ENCODE measurements at places on chromosomes 4 and X.

DNA sequence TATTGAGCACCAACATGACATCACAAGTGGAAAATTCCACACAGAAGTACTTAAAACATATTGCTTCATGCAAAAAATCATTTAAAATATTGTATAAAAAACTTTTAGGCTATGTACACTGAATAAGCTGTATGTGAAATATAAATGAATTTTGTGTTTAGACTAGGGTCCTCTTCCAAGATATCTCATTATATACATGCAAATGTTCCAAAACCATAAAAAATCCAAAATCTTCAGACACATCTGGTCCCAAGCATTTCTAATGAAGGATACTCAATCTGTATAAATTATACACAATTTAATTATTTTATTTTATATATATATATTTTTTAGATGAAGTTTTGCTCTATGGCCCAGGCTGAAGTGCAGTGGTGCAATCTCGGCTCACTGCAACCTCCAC is 10.1 kb upstream of the GSX2 start:
- DNase-seq = no peak

GRCh38 chr4:152255437-152255836 is 280.5 kb downstream of the FBXW7 start:
- DNase-seq = no peak

DNA sequence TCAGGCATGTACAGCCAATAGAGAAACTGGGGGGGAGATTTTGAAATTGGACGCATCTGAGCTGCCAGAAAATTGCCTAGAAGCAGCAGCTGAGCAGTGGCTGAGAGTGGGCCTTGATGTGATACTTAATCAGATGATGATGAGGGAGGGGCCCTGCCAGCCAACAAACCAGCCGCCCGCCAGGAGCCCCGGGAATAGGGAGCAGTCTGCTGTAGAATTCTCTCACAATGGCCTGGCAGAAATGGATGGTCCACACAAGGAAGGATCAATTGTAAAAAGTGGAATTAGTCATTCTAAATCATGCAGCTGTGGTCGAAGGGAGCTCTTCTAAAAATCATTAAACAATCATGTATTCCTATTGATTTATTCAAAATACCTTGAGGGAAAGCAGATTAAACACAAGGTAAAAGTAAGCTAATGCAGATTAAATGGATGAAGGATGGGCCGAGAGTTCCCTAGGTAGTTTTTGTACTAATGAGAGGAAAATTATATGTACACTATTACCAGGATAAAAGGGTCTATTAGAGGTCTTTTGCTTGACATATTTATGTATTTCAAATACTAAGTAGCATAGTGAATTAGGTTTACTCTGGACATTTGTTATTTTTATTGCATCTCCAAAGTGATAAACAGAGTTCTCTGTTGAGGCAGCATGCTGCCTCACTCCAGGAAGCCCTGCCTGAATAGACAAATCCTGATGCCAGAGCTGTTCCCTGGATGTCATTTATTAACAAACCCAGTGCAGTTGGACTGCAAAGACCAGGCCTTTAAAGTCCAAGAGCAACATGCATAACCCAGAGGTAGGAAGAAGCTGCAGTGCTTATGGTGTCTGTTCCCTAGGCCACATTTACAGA is 91.3 kb downstream of the NKX6-1 start:
- DNase-seq = no peak

DNA sequence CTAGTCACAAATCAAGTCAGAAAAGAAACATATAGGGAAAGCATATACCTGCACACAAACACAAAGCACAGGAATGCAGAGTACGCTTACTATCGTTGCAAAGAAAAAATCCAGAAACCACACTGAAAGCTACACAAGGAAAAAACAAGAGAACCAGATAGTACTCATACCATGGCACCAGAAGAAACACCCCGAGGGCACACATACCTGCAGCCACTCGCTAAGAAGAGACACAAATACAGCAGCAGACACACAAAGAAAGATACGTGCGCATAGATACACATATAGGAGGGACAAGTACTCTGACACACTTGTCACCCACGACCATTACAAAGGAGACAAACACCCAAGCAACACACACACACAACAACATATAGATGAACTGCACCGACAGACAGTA is 1.4 kb upstream of the SLC38A5 start:
- DNase-seq = peak; percentile 75

DNA sequence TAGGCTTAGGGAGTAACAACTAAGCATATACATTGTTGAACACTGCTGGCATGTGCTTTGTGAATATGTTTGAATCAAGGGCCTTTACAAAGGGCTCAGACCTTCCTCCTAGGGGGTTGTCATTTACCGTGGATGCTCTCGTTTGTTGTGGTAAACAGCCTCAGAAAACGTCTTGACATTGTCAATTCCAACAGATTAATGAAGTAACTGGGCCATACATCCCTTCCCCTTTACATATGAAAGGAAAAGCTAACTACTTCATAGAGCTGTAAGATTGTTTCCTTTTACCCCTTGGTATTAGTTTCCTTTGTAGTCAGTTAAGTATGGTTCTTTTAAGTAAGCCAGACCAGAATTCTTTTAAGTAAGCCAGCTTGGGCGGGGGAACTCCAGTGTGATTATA is 42.9 kb downstream of the FAT4 start:
- peak; percentile 70 for DNase-seq

GRCh38 chrX:136636121-136636520 is 11.8 kb upstream of the CD40LG start:
- DNase-seq = peak; percentile 66

DNA sequence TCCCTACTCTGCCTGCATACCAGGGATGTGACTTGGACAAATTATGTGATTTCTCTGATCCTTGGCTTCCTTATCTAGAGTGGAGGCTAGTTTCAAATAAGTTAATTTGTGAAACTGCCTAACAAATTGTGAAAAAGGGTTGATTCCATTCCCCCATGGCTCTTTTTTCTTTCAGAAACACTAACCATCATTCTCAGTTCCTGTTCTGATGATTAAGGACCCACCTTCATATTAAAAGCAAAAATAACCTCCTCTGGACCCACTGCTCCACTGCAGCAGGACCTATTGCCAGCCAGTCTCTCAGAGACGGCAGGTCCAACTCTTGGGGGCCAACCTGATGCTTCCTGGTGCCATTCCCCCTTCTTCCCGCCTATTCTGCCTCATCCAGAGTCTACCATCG is 4.5 kb upstream of the ANXA5 start:
- DNase-seq = no peak

DNA sequence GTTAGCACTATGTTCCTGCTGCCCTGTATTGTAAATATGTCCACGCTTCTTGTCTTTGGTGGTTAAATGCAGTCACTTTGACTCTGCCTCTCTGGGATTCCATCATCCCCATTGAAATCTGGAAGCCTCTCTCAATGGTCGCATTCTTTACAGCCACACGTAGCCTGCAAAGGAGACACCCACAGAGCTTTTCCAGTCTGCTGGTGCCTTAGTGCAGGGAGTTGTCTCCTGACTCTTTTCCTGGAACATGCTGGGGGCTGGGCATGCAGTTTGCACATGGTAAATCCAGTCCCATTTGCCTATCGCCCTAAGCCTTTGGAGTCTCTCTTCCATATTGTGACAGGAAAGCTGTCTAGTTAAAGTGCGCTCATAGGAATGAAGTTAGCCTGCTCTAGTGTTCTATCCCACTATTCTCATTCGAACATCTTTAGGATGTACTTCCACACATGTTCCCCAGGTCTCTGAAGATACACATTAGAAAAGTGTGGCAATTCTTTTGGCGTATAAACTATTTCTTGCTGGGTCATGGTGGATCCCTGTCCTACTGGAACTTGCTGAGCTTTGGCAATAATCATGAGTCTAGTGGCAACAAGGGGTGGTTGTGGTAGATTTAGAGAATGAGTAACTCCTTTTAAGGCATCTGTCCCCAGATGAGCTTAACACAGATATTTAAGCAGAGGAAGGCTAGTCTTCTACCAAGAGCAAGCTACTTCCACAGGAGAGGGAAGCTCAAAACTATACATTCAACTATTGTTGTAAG is 33.7 kb downstream of the COQ2 start:
- no peak for DNase-seq

DNA sequence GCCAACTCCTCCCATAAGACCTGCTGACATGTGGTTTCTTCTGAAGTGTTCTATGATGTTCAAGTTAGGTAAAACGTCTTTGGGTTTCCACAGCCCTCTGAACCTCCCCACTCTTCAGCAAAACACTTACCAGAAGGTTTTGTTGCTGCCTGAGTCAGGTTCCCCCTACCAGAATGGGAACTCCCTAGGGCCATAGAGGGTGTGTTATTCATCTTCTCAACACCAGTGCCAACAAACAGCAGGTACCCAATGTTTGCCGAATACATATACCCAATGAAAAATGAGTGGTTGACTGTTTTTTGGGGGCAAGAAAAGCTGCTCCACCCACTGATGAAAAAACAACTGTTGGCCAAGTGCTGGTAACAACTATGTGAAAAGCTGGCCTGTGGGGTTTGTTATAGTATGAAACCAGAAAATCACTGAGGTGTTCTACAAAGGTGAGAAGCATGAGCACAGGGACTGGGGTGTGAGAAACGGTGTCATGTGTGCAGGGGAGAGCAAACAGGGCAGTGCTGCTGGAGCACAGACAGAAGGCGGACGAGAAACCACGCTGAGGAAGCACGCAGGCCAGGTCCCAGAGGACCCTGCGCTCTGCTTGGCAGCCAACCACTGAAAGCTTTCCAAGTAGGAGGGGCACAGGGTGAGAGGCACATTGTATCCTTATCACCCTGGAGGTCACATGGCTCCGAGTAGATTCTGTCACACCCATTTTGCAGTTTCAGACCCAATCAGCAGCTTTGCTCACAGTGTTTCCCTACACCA is 28.8 kb downstream of the ATP8A1 start:
- no peak for DNase-seq

- no peak for DNase-seq
These were observed 37.5 kb downstream of the AFAP1 start for GRCh38 chr4:7902101-7902553.

GRCh38 chr4:109616243-109616642 is 56.2 kb downstream of the MCUB start:
- no peak for DNase-seq

DNA sequence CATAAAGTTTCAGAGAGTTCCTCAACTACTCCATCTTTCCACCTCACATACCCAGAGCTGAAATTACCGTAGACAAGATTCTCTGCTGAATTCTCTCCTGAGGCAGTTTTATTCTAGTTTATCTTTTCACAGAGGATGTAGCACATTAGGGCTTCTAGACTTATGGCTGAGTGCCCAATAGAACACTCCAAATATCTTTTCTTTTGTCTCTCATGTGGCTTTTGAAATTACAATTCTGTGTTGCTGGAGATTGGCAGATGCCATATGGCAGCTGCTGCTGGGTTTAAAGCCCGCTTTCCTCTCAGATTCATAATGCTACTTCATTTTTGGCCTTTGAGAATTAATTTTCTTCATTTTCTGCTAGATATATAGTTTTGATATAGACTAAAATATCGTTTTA is 107.6 kb upstream of the BANK1 start:
- DNase-seq = no peak

- DNase-seq = peak; percentile 43
These were observed 31.9 kb downstream of the RHOH start for GRCh38 chr4:40228497-40229365.

DNA sequence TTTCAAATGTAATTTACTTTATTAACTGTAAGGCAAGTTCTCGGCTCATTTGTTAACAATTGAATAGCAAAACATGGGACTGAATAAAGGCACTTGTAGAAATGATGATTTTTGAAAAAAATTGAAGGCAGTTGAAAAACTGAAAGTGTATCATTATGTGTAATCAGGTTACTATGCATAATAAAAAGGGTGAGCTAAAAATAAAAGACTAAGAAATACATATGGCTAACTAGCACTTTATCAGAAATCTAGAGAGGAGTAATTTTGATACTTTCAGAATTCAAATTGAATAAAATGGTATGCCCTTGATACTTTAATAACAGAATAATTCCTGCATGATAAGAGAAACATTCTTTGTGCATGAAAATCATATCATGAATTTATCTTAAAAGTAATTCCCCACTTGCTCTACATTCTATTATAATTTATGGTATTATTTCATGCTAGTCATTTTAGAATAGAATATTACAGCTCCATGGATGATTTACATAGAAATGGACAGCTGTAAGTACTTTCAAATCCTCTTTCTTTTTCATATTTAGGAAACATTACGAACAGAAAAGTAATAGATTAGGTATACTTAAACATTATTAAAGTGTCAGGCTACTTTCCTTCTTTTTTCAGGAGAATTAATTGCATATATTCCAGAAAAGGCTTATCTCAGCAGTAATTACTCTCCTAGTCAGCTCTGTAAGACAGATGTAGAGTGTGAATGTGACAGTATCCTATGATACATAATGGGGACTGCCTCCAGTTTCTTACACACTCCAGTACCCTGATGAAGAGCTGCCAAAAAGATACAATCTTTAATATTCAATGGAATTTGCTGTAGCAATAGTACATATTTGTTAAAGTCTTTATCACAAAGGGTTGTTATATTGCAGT is 697.3 kb downstream of the CCSER1 start:
- no peak for DNase-seq

GRCh38 chr4:36747277-36748129 is 466.1 kb downstream of the DTHD1 start:
- DNase-seq = peak; percentile 60

- DNase-seq = peak; percentile 89
These were observed 129.0 kb upstream of the RASGEF1B start for GRCh38 chr4:81600520-81601357.

DNA sequence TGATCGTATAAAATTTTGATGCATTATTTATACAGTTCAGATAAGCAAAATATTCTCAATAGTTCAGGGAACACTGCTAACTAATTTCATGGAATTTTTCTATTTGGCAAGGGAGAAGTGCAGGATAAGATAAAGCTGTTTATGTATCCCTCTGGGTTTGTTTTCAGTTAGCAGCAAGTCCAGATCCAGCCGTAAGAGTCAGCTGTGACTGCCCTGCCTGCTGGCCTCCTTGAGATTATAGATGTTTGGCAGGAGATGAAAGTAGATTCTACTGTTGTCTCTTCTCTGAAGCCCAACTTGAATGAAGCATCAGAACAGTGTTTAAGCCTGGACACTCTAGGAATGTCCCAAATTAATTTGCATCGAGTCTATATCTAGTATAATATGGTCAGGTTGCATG is 29.5 kb downstream of the ANTXR2 start:
- DNase-seq = no peak

DNA sequence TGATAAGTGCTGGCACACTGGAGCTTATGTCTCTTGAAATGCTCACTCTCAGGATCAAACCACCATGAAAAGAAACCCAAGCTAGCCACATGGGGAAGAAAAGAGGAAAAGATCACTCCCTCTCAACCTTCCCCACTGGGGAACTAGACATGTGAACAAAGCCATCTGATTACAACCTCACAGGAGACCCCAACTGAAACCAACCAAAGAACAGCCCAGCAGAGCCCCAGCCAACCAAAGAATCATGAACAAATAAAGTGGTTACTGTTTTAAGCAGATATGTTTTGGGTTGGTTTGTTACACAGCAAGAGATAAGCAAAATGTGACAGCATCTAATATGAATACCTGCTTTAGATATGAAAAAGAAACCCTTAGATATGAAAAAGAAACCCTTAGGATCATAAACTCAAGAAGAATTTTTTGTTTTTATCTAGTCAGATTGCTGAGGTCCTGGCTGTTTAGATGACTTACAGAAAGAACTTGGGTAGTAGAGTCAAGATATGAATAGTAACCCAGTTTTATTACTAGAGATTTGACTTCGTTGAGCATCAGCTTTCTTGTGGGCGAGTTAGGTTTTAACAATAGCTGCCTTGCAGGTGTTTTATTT is 23.7 kb upstream of the TLR7 start:
- DNase-seq = no peak

- DNase-seq = no peak
These were observed 185.5 kb downstream of the RAB28 start for GRCh38 chr4:13298655-13299054.
